ENCODE measurements at places on chromosomes 7 and 10.

- peaks cover 5% of the 10 kb centered on the region for H3K27me3 ChIP-seq
- H3K4me3 ChIP-seq = no peak overlapping the region
- H3K36me3 ChIP-seq = no peaks in the 10 kb centered on the region
These were observed 251.5 kb downstream of the LRMDA start for GRCh38 chr10:75682649-75683557.

GRCh38 chr10:49090696-49091380 is 24.5 kb downstream of the VSTM4 start:
- no peaks in the 10 kb centered on the region for H3K4me1 ChIP-seq
- H3K27ac ChIP-seq = no peak overlapping the region
- H3K36me3 ChIP-seq = peaks cover 1% of the 10 kb centered on the region
- no peak overlapping the region for H3K4me3 ChIP-seq
- peaks cover 2% of the 10 kb centered on the region for H3K27me3 ChIP-seq

- no peaks in the 10 kb centered on the region for H3K4me1 ChIP-seq
- H3K36me3 ChIP-seq = no peaks in the 10 kb centered on the region
- H3K27me3 ChIP-seq = no peaks in the 10 kb centered on the region
These were observed 48.2 kb upstream of the LOXL4 start for GRCh38 chr10:98316170-98316569.

GRCh38 chr10:21053953-21054690 is 157.0 kb upstream of the NEBL start:
- peaks cover 10% of the 10 kb centered on the region for H3K4me1 ChIP-seq
- peaks cover 6% of the 10 kb centered on the region for H3K27me3 ChIP-seq
- H3K36me3 ChIP-seq = no peaks in the 10 kb centered on the region
- no peak overlapping the region for H3K27ac ChIP-seq
- H3K4me3 ChIP-seq = no peak overlapping the region
- no peak for DNase-seq

DNA sequence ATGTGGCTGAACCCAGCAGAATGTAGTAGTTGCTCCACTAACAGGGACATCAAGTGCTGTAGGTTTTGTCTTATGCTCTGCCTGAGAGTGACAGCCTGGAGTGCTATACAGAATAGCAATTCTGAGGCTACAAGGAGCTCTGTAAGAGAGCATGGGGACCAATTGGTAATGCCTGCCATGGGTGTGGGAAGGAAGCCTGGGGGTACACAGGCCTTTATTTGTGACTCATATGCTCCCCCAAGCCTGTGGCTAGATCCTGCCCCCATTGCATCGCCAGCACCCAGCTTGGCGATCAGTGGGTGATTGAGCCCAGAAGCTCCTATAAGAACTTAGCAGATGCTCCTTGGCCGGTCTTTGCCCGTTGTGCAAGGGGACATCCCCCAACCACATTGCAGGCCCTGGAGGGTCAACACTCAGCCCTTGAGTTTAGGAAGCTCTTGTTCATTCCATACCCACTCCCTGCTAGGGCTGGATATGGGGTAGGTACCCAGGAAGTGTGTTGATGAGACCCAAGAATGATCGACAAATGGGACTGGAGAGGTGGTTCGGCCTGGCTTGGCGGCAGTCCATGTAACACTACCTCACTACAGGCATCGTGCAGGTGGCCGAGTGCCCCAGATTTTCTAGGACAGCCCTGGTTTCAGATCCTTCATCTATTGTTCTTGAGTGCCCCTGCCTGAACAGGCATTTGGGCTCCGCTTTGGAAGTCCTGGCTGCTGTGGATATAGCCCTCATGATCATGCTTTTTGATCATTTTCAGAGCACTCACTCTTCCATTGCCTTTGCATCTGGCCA is 37.7 kb downstream of the ZMIZ1 start:
- no peak for DNase-seq
- no peaks in the 10 kb centered on the region for H3K36me3 ChIP-seq
- peaks cover 25% of the 10 kb centered on the region for H3K4me1 ChIP-seq
- no peak overlapping the region for H3K4me3 ChIP-seq

DNA sequence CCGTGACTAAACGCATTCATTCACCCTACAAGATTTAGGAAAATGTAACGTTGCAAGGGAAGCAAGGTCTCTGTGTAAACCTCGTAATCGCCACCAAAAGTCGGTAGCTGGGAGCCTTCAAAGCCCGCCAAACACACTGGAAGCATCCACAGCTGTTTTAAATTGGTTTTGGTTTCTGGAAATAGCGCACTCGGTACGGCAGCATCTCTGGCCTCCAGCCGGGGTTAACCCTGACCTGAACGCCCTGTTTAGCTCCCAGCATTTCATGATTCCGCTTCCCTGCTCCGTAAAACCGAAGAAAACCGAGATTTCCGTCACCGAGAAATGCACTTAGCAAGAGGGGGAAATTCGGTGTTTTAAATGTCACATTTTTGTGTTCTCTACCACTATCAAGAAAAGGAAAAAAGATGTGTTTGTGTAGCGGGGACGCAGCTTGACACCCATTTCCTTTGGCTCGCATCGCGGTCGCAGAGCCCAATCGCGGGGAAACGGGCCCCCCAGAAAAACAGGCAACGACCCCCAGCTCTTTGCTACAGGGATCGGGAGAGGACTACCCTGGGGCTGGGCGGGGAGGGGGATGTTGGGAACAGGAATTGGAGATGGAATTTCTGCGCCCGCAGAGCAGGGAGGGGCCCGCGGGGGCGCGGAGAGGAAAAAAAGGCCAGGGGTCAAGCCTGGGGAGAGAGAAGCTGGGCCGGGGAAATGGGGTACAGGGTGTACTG is 646 bp downstream of the SGCE start:
- H3K27me3 ChIP-seq = peaks cover 48% of the 10 kb centered on the region
- no peak for DNase-seq
- no peak overlapping the region for H3K27ac ChIP-seq
- no peaks in the 10 kb centered on the region for H3K36me3 ChIP-seq
- peaks cover 23% of the 10 kb centered on the region for H3K4me1 ChIP-seq

GRCh38 chr7:78558566-78558965 is 760.0 kb downstream of the PHTF2 start:
- H3K36me3 ChIP-seq = no peaks in the 10 kb centered on the region
- no peak overlapping the region for H3K27ac ChIP-seq
- no peaks in the 10 kb centered on the region for H3K4me1 ChIP-seq
- H3K27me3 ChIP-seq = no peaks in the 10 kb centered on the region

- no peaks in the 10 kb centered on the region for H3K27me3 ChIP-seq
- no peak for DNase-seq
- H3K4me1 ChIP-seq = no peaks in the 10 kb centered on the region
These were observed 176.2 kb downstream of the TWIST1 start for GRCh38 chr7:18941207-18941606.

- H3K27ac ChIP-seq = no peak overlapping the region
- H3K4me1 ChIP-seq = no peaks in the 10 kb centered on the region
- DNase-seq = no peak
These were observed 455.9 kb downstream of the PAXIP1 start for GRCh38 chr7:154546946-154547587.

GRCh38 chr10:75146780-75147179 is 35.3 kb downstream of the SAMD8 start:
- no peak for DNase-seq
- no peaks in the 10 kb centered on the region for H3K27me3 ChIP-seq

DNA sequence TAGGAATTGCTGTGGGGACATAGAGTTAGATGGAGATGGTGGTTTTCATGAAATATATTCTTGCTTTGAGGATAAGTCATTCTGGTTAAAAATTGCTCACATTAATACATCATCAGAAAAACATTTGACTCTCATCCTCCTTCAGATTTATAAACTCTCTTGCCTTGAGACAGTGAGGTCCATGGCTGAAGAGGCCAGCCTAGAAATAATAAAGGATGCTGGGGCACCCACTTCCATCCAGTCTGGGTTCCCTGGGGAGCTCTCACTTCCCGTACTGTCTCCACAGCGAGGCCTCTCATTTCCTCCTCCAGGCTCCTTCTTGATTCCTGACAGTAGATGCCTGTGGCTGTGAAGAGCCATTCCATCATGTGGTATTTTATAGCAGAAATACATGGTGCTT is 73.3 kb upstream of the PRKG1 start:
- no peak overlapping the region for H3K27ac ChIP-seq
- no peak overlapping the region for H3K4me3 ChIP-seq
- H3K36me3 ChIP-seq = no peaks in the 10 kb centered on the region

GRCh38 chr7:122951006-122951405 is 44.5 kb downstream of the TAS2R16 start:
- H3K4me1 ChIP-seq = no peaks in the 10 kb centered on the region
- H3K36me3 ChIP-seq = no peaks in the 10 kb centered on the region
- no peak overlapping the region for H3K27ac ChIP-seq

DNA sequence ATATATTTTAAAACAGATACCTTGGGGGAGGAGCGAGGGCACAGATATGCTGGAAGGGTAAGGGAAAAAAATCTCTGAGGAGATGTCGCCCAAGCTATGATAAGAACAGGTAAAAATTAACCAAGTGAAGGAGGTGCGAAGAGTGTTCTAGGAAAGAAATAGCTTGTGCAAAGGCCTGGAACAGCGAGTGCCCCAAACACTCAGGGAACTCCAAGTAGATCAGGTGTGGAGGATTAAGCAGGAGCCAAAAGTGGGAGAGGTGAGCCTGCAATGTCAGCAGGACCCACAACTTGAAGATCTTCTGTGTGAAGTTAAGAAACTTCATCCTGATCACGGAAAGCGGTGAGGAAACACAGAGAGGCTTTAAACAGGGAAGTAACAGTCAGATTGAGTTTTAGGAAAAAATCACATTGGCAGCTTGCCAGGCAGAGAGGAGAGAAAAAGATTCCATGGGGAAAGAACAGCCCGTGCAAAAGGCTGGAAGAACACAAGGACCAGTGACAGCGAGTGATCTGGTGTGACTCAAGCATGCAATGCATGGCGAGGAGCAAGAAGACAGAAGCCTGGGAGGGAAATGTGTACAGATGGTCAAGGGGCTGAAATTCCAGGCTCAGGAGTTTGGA is 30.7 kb downstream of the FGF8 start:
- H3K36me3 ChIP-seq = no peaks in the 10 kb centered on the region
- no peak overlapping the region for H3K27ac ChIP-seq
- no peak for DNase-seq
- no peaks in the 10 kb centered on the region for H3K4me1 ChIP-seq

- no peaks in the 10 kb centered on the region for H3K27me3 ChIP-seq
- H3K36me3 ChIP-seq = peaks cover 3% of the 10 kb centered on the region
These were observed 57.5 kb downstream of the CAMK1D start for GRCh38 chr10:12406764-12407400.

GRCh38 chr7:103648135-103648534 is 202.1 kb upstream of the SLC26A5 start:
- no peak for DNase-seq
- H3K27ac ChIP-seq = no peak overlapping the region
- no peaks in the 10 kb centered on the region for H3K4me1 ChIP-seq
- no peak overlapping the region for H3K4me3 ChIP-seq
- H3K27me3 ChIP-seq = no peaks in the 10 kb centered on the region
- no peaks in the 10 kb centered on the region for H3K36me3 ChIP-seq

DNA sequence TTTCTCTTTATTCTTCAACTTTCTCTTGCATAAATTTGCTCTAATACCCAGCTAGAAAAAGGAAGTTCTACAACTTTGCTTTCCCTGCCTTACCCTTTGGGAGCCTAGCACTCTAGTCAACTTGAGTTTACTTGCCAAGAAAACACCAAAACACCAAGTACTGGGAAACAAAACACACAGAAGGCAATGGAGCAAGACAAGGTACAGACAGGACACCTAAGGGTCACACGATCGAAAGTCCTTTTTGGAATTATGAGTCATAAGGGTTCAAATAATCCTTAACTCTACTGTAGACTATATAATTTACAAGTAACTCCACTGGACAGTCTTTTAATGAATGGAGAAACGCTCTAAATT is 42.6 kb upstream of the ANAPC16 start:
- H3K27me3 ChIP-seq = no peaks in the 10 kb centered on the region
- no peak overlapping the region for H3K4me3 ChIP-seq
- H3K36me3 ChIP-seq = peaks cover 13% of the 10 kb centered on the region
- DNase-seq = no peak
- H3K27ac ChIP-seq = no peak overlapping the region
- peaks cover 12% of the 10 kb centered on the region for H3K4me1 ChIP-seq

- H3K4me3 ChIP-seq = no peak overlapping the region
- DNase-seq = no peak
- H3K36me3 ChIP-seq = no peaks in the 10 kb centered on the region
- peaks cover 13% of the 10 kb centered on the region for H3K27me3 ChIP-seq
These were observed 79.3 kb upstream of the NANOS1 start for GRCh38 chr10:118950190-118950680.

DNA sequence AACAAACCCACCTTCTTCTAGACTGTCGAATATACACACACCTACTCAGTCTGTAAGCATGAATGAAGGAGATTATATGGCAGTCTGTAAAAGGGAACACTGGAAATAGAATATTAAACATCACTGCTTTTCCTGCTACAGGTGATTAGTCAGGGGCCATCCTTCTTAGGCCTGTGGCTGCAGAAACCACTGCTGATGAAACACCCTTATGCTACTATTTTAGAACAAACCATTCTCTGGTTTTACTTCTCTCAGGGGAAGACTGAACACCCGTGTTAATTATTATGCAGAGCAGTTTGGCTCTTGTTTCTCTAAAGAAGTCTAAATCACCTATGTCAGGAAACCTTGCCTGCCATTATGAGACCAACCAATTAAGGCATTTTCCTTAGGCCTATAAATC is 351.1 kb upstream of the KLF6 start:
- H3K4me3 ChIP-seq = no peak overlapping the region
- H3K27ac ChIP-seq = no peak overlapping the region
- peaks cover 22% of the 10 kb centered on the region for H3K36me3 ChIP-seq
- no peak for DNase-seq
- peaks cover 25% of the 10 kb centered on the region for H3K4me1 ChIP-seq

- no peak overlapping the region for H3K4me3 ChIP-seq
- no peaks in the 10 kb centered on the region for H3K36me3 ChIP-seq
- DNase-seq = no peak
These were observed 149.5 kb downstream of the FANK1 start for GRCh38 chr10:126045861-126046260.

DNA sequence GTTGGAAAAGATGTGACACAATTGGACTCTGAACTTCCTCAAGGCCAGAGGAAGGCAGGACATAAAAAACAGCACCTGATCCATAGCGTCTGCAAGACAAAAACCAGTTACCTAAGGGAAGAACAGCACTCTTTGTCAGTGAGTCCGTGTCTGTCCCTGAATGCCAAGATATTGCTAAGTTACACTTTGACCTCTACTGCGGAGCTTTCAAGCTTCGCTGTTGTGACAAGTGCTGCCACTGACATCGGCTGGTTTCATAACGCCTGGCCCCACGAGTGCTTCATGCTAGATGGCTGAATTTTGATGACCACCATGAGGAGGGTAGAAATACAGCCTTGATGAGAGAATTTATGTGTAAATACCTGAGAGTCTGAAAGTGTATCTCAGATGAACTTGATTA is 49.7 kb upstream of the JAZF1 start:
- no peaks in the 10 kb centered on the region for H3K4me1 ChIP-seq
- H3K4me3 ChIP-seq = no peak overlapping the region
- no peak overlapping the region for H3K27ac ChIP-seq
- H3K27me3 ChIP-seq = peaks cover 12% of the 10 kb centered on the region

- no peak for DNase-seq
- no peaks in the 10 kb centered on the region for H3K36me3 ChIP-seq
- peaks cover 4% of the 10 kb centered on the region for H3K27me3 ChIP-seq
- no peak overlapping the region for H3K4me3 ChIP-seq
- H3K27ac ChIP-seq = no peak overlapping the region
These were observed 56.4 kb downstream of the STEAP1B start for GRCh38 chr7:22443370-22444180.

Data from activated CD4-positive, alpha-beta T cell treated with anti-CD3 and anti-CD28 coated beads, Interleukin-2, amount 10 ng/mL, durations not matched to agents 7 days and 5 days (primary cell).